ENCODE measurements at places on chromosomes 16 and 17.
A peak's percentile ranks its signal among the peaks of the same experiment; 100 is the strongest.

- no peak for DNase-seq
These were observed 407.5 kb upstream of the HSBP1 start for GRCh38 chr16:83400234-83400633.

- peak; percentile 24 for DNase-seq
These were observed 11.1 kb downstream of the CANT1 start for GRCh38 chr17:78998311-78999055.

DNA sequence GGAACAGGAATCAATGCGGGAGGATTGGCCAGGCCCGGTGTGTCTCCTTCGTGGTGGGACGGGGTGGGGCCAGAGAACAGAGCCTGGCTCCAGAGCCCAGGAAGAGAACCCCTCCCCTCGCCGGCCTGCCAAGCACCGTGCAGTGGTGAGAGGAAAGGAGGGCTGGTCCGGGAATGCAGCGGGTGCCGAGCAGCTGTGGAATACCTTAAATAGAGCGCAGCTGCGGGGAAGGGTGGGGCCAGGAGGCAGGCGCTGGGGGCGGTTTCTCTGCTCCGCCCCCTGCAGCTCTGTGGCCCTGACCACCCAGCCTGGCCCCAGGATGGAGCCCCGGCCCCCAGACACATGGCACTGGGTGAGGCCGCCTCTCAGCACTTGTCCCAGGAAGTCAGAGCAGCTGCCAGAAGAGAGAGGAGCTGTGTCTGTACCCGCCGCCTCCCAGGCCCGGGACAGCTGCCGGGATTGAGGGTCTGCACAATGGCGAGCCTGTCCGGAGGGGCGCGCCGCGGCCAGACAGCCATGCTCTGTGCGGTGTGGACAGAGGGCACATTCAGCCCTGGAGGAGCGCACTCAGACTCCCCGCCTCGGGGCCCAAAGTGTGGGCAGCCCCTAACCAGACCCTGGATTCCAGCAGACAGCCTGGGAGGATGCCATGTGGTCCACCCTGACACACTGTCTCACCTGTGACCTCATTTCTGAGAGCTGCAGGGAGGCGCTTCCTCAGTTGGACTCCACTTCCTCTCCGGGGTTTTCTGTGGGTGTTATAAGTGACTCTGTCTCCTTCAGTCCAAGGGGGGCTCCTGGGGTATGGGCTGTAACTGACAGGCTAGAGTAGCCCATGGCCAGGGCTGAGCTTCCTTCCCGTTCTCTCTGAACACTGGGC lies 268.8 kb downstream of the SEC14L1 start:
- DNase-seq = peak; percentile 63

DNA sequence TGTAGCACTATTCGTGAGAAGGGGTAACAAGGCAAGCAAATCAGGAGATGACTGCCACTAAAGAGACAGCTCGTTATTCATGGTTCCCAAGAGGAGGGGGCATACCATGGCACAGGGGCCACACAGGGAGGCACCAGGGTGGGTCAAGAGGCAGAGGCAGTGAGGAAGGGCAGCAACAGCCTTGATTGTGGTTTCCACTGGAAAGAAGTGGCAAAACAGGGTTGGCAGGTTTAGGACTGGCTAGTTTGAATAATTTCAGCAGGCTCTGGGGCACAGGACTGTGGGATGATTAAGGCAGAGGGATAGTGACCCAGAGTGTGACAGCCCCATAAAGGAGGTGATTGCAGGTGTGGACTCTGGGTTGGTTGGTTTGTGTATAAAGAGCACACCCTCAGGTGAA lies 188.9 kb downstream of the CBLN1 start:
- no peak for DNase-seq

GRCh38 chr17:55273579-55274354 lies 9.0 kb downstream of the HLF start:
- DNase-seq = peak; percentile 28

- DNase-seq = no peak
These were observed 16.9 kb upstream of the KSR1 start for GRCh38 chr17:27439342-27439741.

- DNase-seq = no peak
These were observed 9.6 kb downstream of the LLGL2 start for GRCh38 chr17:75535119-75535537.

DNA sequence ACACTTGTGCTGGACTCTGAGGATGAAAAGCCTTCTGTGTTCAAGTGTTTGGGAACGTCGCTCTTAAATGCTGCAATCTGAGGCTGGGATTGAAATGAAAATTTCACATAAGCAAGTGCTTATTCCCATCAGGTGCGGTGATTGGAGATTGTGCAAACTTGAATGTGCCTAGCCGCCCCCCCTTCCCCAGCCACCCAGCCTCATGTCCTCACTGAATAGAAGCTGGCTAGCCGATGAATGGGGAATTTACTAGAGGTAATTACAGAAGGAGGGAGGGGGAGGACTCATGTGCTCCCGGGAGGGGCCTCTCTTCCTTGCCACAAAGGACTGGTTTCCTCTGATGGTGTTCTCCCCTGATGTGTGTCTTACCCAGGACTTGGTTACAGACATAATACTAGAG lies 544.8 kb upstream of the EEF2KMT start:
- DNase-seq = no peak

DNA sequence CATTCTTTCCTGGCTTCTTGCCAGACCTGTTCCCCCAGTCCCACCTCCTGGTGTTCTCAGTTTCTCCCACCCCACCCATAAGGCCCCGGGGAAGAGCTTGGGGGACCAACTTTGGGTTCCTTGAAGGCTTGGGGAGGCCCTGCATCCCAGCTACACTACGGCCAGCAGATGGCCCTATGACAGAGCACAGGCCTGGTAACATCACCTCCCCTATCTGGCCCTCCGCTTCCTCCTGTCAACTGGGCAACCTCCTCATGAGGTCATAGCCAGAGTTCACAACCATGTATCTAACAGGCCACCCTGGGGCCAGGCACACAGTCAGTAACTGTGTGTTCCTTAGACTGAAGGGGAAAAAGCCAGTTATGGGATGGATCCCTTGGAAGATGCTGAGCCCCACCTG lies 31.4 kb downstream of the MYO15A start:
- no peak for DNase-seq

DNA sequence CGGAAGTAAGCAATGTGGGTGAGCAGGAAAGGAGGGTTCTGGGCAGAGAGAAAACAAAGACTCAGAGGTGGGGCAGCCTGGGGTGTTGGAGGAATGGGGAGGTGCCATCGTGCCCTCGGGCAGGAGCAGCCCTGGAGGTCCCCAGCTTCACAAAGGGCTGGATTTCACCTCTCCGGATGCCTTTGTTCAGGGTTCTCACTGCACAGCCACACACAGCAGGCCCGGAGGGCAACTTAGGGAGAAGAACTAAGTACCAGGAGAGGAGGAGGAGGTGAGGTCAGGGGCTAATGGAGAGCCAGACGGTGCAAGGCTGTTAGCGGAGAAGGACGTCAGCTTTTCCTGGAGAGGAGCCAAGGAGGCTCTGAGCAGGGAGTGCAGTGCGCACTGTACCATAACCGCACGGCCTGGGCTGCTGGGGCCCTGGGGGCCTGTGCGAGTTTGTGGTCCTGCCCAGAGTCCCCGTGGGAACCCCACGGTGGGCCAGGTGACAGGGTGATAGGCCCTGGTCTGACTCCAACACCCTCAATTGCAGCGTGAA lies 9.3 kb downstream of the ARRB2 start:
- DNase-seq = peak; percentile 61

GRCh38 chr17:37465069-37465616 lies 24.5 kb upstream of the DUSP14 start:
- DNase-seq = no peak

- DNase-seq = no peak
These were observed 111.8 kb downstream of the SDK2 start for GRCh38 chr17:73532421-73532901.

- DNase-seq = no peak
These were observed 218.8 kb downstream of the C16orf95 start for GRCh38 chr16:87098361-87098760.

DNA sequence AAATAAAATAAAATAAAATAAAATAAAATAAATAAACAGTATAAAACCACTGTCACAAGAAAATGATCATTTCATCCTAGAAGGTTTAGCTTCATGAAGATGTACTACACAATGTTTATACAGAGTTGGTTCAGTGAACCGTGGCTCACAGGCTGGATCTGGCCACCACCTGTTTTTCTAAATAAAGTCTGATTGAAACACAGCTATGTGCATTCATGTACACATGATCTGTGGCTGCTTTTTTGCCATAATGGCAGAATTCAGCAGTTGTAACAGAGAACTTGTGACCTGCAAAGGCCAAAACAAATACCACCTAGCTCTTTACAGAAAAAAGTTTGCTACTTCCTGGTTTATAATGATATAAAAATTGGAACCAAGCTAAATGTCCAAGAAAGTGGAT lies 12.6 kb upstream of the RPRML start:
- peak; percentile 62 for DNase-seq

DNA sequence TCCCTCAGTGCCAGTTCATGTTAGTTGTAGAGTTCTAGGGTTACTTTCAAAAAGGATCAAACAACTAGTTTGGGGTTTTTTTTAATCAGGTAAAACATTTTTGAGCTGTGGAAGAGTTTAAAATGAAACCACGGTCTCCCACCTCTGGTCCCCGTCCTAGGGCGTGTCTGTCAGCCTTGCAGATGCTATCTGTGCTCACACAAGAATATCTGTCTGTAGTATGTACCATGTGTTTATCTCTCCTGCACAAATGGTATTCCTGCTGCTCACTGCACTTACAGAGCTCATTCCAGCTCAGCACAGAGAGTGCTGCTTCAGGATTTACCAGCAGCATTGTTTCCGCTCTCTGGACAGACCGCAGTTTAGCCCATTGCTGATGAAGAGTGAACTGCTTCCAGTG lies 38.9 kb downstream of the UBN1 start:
- DNase-seq = no peak

GRCh38 chr16:5042574-5043171 lies 8.9 kb upstream of the NAGPA start:
- no peak for DNase-seq

DNA sequence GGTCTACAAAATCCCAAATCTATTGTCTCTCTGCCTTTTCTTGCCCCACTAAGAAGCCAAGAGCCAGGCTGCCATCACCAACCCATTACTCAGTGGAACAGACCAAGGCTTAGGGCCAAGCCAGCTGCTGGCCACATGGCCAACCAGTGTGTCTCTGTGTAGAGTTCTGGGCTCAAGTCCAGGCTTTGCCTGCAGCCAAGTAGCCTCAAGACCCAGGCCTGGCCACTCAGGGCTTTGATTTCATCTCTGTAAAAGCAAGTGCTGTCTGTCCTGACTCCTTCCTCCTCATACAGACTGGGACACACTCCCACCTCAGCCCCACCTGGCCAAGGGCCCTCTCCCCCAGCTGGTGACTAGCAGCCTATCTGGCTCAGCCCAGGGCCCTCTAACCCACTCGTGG lies 14.6 kb downstream of the SREBF1 start:
- no peak for DNase-seq

All from NCI-H1694 (cell line).